ENCODE measurements at places on chromosomes 5 and 9. TPM values are rescaled to one million over a fixed set of nuclear protein-coding genes. Genes with fewer than 3 reads are reported as not detected.
A peak's percentile ranks its signal among the peaks of the same experiment; 100 is the strongest.

FIBCD1 gene
- total RNA-seq = 0.97 TPM

DNA sequence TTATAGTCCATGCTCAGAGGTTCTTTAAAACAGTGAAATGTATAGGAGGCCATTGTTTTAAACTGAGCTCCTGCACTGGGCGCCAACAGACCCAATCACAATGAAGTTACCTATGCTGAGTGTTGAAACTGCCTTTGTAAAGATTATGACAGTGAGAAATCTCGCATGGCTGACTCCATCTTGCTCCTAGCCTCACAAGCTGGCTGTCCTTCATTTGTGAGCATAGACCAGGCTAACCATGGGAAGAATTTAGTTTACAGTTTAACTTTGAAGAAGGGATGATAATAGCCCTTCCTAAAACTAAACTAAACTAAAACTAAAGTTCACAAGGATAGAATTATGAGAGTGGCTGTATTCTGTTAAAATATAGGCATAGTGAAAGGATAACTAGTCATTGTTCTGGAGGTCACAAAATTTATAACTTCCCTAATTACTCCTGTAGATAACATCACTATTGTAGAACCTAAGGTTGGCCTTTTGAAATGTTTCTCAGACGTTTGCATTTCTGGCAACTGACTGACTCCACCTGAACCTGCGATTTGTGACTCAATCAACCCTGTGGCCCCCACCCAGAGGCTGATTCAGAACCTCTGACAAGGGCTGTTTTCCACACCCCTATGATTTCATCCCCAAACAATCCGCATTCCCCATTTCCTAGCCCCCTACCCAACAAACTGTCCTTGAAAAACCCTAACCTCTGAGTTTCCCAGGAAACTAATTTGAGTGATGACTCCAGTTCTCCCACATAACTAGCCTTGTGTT, 59.1 kb downstream of the HMHB1 start:
- DNase-seq = no peak

TRIM52 gene
- 16.1 TPM for total RNA-seq

DNA sequence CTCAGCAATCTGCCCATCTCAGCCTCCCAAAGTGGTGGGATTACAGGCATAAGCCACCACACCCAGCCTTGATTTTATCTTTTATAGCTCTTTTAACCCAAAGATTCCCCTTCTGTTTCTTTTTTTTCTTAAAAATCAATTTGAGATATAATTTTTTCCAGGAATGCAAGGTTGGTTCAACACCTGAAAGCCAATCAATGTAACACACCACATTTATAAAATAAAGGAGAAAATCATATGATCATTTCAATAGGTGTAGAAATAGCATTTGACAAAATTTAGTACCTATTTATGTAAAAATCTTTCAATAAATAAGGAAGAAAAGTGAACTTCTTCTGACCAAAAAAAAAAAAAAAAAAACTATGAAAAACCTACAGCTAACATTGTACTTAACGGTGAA, 3.7 kb upstream of the ASS1 start:
- no peak for DNase-seq

PTGER4 gene
- total RNA-seq = 25.5 TPM

DNA sequence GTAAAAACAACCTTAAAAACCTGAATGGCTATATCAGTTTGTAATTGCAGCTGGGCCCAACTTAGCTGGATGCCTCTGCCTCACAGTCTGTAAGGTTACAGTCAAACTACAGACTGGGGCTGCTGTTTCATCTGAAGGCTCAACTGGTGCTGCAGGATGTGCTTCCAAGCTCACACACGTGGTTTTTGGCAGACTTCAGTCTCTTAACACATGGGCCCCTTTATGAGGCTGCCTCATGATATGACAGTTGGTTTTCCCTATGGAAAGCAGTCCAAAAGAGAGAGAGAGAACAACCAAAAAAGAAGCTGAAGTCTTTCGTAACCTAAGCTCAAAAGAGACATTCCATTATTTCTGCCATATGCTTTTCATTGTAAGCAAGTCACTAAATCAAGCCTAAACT, 27.4 kb downstream of the CTSL start:
- no peak for DNase-seq

VAV2 gene
- 19.3 TPM for total RNA-seq

GRCh38 chr9:86685556-86685955, 261.8 kb downstream of the GAS1 start:
- DNase-seq = no peak

DNA sequence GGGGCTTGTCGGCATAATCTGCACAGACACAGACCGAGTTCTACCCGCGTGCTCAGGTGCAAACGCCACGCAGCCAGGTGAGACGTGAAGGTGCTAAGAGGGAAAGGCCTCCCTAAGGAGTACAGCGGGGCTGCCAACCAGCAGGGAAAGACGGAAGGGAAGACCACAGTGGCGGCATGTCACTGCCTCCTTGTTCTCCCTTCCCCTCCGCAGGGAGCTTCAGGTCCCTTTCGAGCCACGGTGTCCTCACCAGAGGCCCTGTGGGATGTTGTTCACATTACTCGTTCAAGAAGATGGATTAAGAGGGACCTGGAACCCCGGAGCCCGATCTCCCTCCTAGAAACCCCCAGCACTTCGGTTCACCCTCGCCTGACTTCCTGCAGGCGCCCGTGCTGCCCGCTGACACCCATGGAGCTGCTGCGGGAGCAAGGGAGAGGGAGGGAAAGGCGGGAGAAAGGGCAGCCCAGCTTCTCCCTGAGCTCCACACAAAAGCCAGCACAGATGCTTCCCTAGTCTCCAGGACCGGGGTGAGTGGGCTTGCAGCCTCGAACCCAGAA, 686 bp downstream of the BRD9 start:
- DNase-seq = no peak

GRCh38 chr9:34072410-34072809, 23.7 kb upstream of the UBAP2 start:
- DNase-seq = peak; percentile 63

FST gene
- total RNA-seq = 3.9 TPM

KIF12 gene
- total RNA-seq = 4.8 TPM

- peak; percentile 46 for DNase-seq
Observed at GRCh38 chr5:168920019-168920810, 341.0 kb upstream of the PANK3 start.

FABP6 gene
- total RNA-seq = 5.0 TPM

DNA sequence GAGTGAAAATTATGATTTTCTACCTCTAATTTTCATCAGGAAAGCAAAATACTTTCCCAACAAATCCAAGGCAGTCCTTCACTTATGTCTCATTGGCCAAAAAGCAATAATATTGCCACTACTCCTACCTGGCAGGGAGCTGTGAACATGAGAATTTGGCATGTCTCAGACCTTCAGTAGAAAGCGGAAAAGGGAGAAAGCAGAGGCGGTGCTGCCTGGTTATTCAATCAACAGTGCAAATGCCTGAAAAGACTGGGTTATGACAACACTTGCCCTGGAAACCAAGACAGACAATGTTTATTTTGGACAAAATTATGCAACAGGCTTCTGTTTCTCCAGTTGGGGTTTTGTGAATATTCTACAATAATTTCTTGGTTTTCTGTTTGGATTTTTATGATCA, 194.4 kb downstream of the TAF11L14 start:
- peak; percentile 34 for DNase-seq

- DNase-seq = peak; percentile 51
Observed at GRCh38 chr9:109328978-109329637, 8.2 kb upstream of the EPB41L4B start.

RMRP gene
- total RNA-seq = 39,735 TPM
